ENCODE measurements at places on chromosomes 2 and 18.
A peak's percentile ranks its signal among the peaks of the same experiment; 100 is the strongest.

DNA sequence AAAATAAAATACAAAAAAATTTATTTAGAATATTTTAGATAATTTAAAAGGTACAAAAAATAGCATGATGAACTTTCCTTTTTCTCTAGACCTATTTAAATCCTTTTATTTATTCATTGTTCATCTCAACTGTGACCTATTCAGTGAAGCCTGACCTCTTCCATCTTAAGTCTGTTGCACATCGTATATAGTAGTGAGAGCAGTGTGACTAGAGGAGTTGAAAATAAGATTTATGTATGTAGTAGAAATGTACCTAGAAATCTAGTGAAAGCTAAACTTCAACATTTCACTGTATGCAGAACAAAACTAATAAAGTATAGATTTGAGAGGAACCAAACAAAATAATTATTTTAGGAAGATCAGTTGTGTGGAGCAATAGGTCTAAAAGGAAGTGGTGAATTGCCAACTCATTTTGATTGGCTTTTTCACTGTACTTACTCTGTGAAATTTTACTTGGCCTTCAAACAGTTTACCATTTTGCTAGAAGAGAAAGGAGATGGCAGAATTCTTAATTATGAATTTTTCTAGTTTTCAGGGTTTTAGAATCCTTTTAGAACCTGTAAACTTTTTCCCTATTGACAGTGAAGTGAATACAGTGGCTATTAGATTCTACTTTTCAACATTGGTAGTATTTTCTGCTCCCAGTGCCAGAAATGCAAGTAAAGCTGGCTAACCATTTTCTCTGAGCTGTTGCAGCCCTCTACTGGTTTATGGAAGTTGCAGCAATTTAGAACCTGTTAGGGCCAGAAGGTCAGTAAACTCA, 11.0 kb downstream of the ANKRD12 start:
- peak; percentile 54 for DNase-seq

GRCh38 chr2:241499146-241499965, 9.0 kb downstream of the STK25 start:
- no peak for DNase-seq

- peak; percentile 60 for DNase-seq
These were observed 29.9 kb upstream of the MPPE1 start for GRCh38 chr18:11937874-11938478.

GRCh38 chr2:233379441-233379840, 25.1 kb downstream of the DGKD start:
- DNase-seq: no peak

DNA sequence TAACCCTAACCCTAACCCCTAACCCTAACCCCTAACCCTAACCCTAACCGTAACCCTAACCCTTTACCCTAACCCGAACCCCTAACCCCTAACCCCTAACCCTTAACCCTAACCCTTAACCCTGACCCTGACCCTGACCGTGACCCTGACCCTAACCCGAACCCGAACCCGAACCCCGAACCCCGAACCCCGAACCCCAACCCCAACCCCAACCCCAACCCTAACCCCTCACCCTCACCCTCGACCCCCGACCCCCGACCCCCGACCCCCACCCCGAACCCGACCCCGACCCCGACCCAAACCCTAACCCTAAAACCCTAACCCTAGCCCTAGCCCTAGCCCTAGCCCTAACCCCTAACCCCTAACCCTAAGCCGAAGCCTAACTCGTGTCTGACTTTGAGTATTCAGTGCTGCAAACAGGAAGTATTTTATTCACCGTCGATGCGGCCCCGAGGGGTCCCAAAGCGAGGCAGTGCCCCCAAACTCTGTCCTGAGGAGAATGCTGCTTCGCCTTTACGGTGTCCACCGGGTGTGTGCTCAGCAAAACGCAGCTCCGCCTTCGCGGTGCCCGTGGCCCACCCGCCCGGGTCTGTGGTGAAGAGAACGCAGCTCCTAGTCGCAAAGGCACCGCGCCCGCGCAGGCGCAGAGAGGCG, 36.0 kb downstream of the FAM110C start:
- DNase-seq: no peak

DNA sequence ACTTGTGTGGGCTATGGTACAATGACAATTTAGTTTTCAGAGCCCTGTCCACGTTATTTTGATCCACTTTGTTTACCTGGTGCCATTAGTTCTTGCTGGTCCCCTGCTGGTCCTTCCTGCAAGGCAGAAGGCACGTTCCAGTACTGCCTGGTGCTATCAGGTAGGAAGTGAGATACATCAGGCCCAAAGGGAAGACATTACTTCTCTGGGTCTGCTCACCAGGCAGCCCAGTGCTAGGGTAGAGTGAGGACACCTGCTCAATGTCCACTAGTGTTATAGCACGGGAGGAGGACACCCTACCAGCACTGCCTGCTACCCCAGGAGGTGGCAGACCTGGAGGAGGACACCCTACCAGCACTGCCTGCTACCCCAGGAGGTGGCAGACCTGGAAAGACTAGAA, 23.7 kb downstream of the MARCO start:
- DNase-seq: no peak

DNA sequence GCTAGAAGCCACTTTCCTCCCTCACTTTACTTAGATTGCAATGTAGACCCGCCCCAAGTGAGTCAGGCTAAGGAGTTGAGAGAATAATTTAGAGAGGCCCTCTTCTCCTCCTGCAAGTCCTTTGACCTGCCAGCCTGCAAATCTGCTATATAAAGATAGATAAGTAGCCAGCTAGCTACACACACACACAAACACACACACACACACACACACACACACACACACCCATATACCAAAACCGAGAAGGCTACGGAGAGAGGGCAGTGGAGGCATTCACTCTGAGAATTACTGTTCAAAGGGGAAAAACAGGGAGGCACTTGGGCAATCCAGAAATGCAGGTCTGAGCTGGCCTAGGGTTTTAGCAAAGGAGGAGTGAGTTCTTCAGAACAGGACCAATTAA, 23.0 kb upstream of the SMAD7 start:
- DNase-seq: no peak

- no peak for DNase-seq
These were observed 878.8 kb downstream of the TSN start for GRCh38 chr2:122634256-122634655.

DNA sequence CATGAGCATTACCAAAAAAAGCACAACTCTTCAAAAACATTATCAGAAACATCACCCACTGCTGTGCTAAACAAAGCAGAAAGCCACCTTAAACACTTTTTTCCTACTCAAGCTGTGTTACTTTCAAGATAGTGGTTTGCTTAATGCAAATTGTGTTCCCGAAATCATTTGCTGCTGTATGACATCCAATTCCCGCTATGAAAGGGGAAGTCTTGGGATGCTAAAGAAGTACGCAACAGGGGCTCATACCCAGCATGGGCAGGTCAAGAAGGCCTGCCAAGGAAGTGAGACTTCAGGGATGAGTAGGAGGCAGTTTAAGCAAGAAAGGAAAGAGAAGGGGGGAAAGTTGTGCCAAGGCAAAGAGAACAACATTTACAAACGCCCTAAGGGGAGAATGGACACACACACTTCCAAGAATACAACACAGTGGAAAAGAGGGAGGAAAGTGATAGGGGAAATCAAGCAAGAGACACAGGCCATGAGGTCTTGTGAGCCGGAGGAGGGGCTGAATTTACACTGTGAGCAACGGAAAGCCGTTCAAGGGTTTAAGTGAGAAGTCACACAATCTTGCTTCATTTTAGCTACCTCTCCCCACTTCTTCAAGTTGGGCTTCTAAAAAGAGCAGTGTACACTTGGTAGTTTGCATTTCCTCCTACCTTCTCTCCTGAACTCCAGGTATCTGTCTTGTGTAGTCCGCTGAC, 4.0 kb downstream of the PTPN2 start:
- DNase-seq: no peak

GRCh38 chr2:80351231-80351630, 46.7 kb upstream of the LRRTM1 start:
- DNase-seq: no peak

DNA sequence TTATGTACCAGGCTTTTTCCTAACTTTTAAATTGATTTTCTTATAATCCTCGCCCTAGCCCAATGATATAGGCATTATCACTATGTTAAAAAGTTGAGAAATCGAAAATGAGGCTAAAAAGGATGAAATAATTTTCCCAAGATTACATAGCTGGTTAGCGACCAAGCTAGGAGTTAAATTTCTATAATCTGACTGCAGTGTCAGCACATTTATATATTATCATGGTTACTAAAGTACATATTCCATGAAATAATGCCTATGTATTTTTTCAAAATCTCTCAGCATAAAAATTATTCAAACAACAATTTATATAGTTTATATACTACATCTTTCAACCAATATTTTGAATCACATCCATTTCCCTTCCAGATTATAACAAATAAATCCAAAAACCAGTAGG, 317.3 kb upstream of the TFPI start:
- DNase-seq: no peak

DNA sequence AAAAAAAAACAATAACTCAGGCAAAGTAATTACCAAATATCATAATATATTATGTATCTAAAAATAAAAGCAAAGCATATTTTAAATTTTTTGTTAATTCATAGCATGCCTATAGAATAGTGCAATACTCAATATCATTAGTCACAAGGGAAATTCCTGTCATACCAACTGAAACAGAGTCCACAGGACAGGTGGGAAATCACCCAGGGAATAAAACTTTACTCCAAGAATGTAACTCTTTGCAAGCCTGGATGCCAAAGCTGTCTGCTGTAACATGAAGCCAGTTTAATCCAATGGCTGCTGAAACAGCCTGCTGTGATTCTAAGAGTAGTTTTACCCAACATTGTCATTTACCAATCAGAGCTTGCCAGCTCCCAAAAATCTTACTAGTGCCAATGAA, 40.0 kb upstream of the SULT1C3 start:
- no peak for DNase-seq

DNA sequence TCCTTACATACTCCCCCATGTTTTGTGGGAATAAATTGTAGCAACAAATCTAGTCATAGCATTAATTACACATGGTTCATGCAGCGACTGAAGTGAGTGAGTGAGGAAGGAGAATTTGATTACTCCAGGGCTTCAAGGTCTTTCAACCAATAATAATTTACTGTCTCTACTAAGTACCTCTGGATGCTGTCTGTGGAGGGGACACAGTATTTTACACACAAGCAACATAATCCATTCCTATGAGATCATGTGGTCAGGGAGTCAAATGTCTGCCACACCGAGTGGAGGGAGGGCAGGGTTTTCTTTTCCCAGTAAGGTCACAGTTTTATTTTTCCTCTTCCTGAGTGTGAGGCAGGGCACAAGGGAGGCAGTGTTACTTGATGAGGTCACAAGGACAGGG, 334.7 kb upstream of the CELF4 start:
- DNase-seq: no peak

- DNase-seq: no peak
These were observed 87.0 kb downstream of the ALPK2 start for GRCh38 chr18:58541789-58542425.

GRCh38 chr2:12556762-12557161, 160.0 kb upstream of the TRIB2 start:
- no peak for DNase-seq

DNA sequence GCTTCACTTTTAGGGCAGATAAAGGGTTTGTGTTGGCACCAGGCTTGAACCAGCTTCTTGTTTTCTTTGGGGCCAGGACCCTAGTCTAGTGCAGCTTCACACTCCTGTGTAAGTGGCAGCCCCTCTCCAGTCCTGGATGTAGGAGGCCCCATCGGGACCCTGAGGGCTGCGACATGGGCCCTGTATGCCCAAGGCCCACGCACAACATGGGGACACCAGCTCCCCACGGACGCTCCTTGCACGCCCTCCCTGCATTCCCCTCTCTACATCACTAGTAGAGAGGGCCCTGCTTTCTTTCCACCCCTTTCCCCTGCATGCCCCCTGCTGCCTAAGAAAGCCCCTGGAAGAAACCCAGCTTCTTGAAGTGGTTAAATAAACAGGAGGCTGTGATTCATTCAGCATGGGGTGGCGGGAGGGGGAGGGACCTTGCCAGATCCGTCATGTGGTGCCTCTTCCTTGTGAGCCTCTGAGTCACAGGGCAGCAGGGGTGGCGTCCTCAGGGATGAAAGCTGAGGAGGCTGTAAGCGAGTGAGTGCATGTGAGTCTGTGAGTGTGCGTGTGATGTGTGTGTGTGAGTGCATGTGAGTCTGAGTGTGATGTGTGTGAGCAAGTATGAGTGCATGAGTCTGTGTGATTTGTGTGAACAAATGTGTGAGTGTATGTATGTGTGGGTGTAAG, 42.5 kb downstream of the COPS8 start:
- no peak for DNase-seq

DNA sequence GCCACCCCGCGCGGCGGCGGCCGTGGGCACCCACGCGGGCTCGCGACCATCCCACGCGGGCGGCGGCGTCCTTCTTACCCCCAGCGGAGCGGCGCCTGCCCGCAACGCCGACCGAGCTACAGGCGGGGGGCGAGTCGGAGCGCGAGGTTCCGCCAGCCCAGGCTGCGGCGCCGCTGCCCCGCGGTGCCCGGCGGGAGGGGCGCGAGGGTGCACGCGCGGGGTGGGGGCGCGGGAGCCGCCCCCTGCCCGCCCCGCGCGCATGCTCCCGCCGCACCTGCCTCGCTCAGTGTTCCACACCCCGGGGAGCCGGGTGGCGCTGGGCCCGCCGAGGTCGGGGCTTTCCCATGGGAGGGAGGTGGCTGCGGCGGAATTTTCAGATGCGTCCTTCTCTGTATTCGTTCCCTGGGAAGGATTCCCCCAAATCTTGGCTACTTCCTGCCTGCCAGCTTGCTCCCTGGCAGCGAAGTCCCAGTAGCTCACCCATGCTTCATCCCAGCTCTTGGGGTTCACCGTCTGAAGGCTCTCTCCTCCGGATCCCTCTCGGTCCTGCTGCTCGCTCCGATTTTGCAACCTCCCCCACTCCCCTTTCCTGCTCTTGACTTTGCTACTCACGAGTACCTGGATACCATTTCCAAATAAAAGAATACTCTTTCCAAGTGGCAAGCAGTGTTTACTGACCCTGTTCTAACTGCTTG, at the start of gene L3MBTL4:
Gene L3MBTL4 (minus strand): TSS at position 189 of the 695 bp plus-strand sequence. CDS start 103,286 bp downstream, outside the sequence.
- no peak for DNase-seq

DNA sequence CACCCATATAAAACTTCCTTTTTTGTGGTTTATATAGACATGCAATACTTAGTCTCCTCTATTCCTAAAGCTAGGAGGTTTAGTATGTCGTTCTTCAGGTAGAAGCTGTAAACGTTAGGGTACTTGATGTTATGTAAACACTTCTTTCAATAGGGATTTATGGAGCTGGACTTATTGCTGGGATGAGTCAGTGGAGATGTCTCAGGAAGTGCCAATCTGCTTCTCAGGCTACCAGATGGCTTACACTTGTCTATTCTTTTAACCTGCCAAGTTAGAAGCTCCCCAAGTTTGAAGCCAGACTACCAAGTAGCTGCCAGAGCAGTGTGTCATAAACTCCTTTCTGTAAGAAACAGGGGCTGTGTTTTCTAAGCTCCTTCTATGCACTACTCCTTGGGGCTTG, 756.5 kb upstream of the LRRTM1 start:
- DNase-seq: no peak
